Neural crest cell (in vitro differentiated cells): ENCODE measurements at places on chromosomes 7 and 10.

DNA sequence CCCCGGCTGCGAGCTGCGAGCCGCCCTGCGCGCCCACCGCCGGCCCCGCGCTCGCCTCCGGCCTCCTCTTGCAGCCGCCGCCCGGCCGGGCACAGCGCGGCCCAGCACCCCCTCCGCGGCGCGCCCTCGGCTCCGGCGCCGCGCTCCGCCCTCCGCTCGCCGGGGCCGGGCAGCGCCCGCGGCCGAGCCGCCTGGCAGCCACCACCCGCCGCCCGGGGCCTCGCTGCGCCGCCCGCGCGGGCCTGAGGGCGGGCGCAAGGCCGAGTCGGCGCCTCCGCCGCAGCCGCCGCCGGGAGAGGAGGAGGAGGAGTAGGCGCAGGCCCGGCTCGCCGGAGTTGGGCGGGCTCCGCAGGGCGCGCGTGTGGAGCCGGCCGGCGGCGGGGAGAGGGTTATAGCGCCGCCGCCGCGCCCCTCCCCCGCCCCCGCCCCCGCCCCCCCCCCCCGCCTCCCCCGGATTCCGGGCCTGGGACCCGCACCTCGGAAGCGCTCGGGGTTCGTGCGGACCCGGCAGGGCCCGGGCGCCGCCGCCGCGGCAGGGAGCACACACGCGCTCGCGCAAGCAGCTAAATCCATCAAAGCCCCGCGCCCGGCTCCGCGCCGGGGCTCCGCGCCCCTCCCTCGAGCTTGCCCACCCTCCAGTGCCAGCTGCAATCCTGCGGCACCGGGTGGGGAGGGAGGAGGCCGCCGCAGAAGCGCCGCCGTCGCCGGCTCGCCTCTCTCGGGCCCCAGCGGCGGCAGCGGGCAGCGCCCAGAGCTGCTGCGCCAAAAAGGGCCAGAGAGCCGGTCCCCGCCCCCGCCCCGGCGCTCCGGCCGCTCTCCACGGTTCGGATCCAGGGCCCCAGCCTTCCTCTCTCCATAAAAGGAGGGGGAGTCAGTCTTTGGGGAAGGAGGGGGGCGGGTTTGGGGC is at the start of gene PDGFA:
PDGFA (minus strand) TSS at position 363 of the 907 bp plus-strand sequence. CDS start 845 bp downstream, outside the sequence.
- peak; percentile 33 for DNase-seq

- no peak for DNase-seq
These were observed 174.9 kb downstream of the LRMDA start for GRCh38 chr10:75606203-75606779.

- no peak for DNase-seq
These were observed 24.5 kb downstream of the FAM171A1 start for GRCh38 chr10:15346440-15347141.

DNA sequence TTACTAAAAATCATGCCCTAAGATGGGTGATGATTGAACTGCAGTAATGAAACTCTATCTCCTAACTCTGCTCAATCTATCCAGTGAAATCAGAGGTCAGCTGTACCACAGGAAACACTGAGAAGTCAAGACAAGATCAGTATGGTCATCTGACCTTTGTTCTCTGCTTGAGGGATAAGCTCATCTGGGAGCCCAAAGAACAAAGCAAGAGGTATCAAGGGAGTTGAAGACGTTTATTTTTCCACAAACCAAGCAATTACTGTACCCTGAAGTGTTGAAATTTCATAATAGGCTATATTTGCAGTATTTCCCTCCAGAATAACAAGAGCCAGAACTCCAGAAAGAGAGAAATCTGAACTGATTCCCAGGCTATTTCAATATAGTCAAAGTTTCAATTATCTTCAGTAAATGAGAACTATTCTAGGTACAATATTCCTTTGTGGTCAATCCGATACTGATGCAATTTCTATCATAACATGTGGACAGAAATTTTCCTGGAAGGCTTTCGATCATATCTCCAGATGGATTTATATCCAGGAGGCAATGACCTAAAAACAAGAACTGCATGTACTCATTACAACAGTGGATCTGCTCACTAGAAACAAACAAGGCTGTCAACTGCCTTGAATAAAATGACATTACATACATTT is 345.3 kb downstream of the TNS3 start:
- no peak for DNase-seq

GRCh38 chr10:127694580-127695193 is 42.3 kb upstream of the FOXI2 start:
- DNase-seq: peak; percentile 66

- DNase-seq: no peak
These were observed 382.0 kb upstream of the ADARB2 start for GRCh38 chr10:2119316-2119715.

DNA sequence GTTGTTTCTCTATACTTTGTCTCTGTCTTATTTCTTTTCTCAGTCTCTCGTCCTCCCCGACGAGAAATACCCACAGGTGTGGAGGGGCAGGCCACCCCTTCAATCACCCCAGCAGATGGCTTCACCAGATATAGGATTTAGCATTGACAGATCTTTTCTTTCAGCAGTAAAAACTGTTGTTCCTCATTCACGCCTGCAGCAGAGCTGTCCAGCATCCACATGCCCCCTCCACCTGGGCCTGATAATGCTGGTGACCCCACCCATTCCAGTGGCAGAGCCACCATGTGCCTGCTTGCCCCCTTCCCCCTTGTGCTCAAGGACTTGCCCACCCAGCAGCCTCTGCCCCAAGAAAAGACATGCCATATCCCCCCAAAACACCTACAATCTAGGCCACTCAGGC is 15.5 kb downstream of the FRG2B start:
- no peak for DNase-seq

- no peak for DNase-seq
These were observed 22.9 kb upstream of the NPS start for GRCh38 chr10:127526161-127526560.

DNA sequence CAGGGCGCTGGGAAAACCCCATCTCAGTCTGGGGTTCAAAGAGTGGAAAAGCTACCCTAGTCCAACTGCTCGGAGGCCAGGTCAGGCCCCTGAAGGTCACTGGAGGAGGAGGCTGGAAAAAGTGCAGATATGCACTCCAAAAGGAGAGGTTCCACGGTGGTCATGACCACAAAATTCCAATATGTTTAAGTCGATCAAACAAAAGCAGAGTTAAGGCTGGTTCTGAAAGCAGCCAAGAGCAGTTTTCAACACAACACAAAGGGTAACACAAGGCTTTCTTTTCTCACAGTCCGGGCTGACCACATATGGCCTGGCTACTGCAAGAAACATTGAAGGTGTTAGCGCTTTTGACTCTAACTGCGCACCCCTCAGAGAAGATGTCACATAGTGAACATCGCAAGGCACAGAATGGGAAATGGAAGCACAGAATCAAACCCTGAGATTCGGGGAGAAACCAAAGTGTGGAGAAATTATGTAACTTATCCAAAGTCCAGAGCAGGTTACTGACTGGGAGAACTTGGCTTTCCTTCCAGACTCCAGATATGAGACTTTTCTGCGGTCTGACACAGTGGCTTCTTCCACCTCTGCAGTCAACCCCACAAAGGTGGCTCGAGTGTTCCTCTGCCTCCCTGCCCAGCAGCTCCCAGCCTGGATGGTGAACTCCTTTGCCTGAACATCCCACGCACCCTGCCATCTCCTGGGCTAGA is 1.3 kb upstream of the GRB10 start:
- no peak for DNase-seq

DNA sequence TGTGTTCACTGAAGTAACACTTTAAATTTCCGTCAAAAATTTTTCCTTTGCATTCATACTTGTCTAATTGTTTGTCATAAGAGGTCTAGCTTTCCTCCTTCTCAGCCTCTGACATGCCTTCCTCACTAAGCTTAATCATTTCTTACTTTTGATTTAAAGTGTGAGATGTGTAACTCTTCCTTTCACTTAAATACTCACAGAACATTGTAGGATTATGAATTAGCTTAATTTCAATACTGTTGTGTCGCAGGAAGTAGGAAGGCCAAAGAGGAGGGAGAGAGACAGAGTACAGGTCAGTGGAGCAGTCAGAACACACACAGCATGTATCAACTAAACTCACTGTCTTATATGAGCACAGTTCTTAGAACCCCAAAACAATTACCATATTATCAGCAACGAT is 99.0 kb downstream of the SRPK2 start:
- no peak for DNase-seq

- DNase-seq: no peak
These were observed 25.9 kb upstream of the PROSER2 start for GRCh38 chr10:11797281-11797680.

GRCh38 chr10:34698979-34699378 is 116.1 kb downstream of the PARD3 start:
- DNase-seq: no peak

DNA sequence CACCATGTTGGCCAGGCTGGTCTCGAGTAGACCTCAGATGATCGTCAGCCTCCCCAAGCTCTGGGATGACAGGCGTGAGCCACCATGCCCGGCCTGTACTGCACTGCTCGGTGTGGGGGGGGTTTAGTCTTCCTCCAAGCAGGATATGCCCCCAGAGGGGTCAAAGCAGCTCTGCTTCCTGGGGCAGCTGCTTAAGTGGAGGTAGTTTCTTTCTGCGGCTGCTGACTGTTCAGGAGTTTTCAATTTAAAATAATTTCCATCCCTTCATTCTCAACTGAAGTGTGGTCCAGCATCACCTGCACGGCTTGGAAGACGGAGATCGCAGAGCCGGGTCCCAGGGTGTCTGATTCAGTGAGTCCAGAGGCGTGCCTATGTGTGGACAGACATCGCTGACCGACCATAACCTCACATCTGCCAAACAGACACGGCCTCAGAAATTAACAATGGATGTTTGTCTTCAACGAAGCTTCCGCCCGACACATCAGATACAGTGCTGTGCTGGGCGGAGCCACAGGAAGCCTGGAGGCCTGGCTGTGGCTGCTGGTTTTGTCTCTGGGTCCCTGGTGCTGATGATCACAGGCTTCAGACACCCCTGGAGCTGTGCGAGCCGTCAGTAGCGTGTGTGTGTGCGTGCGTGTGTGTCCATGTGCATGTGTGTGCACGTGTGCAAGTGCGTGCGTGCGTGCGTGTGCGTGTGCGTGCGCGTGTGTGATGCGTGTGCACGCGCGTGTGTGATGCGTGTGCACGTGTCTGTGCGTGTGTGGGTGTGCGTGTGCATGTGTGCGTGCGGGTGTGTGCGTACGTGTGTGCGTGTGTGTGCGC is 226.5 kb upstream of the PITRM1 start:
- DNase-seq: peak; percentile 52

- DNase-seq: no peak
These were observed 166.3 kb upstream of the ADCY1 start for GRCh38 chr7:45407730-45408408.

GRCh38 chr7:38558761-38559345 is 72.3 kb downstream of the AMPH start:
- DNase-seq: no peak

DNA sequence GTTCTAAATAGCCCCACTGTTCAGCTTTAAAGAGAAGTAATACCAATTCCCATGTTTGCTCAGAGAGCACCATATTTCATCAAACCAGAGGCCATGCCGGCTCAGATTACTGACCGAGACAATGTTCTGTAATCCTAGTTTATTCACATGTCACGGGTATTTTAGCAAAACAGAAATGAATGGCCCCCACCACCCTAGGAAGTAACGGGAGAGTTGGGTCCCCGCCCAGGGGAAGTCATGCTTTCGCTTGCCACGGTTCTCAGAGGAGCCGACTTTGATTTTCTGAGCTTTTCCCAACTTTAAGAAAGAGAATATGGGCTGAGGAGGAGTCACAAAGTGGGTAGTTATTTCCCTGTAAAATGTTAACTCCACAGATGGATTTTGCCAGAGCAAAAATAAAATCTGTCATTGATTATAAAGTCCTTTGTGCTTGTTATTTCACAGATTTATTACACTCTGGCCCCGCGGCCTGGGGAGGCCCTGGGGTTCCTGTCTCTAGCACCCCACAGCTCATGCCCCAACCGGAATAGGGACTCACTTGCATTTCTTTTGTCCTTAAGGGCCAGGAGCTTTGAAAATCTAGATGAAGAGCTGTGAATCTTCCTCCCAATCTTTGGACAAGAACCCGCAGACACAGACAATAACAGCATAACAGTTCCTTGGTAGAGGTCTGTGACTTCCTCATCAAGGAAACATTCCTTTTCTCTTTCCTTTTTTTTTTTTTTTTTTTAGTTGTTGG is 3.7 kb upstream of the GDF10 start:
- DNase-seq: no peak
